ENCODE measurements at places on chromosomes 11 and 22.
A peak's percentile ranks its signal among the peaks of the same experiment; 100 is the strongest.

DNA sequence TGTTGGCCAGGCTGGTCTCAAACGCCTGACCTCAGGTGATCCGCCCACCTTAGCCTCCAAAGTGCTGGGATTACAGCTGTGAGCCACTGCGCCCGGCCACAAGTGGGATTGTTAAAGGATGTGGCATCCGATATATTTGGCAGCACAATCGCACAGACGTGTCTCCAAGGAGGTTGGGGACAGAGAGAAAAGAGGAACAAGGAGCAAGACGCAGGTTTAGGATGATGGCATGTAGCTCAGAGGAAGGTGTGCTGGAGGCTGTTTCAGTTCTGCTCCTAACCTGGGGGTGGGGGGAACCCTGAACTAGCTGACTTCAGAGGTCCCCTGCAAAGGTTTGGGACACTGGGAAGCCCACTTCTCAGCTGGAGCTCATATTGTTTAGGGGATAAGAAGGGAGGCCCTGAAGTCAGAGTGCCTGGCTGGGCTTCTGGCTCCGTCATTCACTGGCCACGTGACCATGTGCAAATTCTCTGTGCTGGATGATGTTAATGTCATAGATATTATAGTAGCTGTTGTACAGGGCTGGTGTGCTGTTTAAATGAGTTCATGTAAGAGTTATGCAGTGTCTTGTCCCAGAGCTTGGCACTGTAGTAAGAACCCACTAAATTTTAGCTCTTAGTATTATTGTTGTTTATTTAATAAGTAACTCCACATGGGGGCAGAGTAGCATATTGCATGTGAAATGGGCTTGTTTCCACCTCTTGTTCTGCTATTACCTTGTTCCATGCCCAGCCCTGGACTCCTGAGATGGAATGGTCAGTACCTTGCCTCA lies 129.7 kb downstream of the ST3GAL4 start:
- DNase-seq = no peak

GRCh38 chr11:44005063-44005701 lies 42.6 kb upstream of the ACCSL start:
- DNase-seq = no peak

DNA sequence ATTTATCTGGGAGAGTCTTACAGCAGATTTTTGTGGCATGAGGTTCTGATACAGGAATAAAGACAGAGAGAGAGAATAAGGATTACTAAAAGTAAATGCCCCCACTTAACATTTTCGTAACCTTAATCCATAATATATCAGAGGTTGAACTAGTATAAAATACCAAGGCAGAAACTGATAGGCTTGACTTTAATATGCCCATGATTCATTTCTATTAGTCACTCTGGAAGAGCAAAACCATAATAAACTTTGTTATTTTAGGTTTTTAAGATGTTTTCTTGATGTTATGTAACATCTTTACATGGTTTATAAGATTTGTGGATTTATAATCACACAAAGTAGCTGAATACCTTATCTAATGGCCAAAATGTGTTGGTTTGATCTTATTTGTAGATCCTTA lies 19.1 kb downstream of the GUCY1A2 start:
- no peak for DNase-seq

DNA sequence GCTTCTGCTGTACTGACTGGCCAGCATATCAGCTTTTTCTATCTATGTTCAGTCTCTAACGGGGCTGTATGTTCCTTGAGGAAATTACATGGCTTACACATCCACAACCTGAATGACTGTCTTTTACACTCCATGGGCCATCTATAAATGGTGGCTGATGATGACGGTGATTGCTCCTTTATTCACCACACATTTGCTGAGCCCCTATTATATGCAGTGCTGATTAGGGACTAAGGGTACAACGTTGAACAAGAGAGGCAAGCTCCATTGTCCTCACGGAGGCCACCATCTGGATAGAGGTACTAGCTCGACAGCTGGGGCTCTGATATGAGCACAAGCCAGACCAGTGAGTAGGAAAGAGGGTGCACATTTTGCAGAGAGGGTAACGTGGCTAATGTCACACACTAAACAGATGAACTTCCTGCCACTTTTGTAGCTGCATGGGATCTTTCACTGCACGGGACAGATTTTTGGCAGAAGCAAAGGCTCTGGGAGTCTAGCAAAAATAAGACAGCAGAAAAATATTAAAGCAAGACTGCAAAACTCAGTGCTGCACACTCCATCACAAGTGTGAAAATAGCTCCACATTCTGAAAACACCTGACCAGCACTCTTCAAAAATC lies 30.6 kb downstream of the DRD2 start:
- peak; percentile 29 for DNase-seq

GRCh38 chr22:31872209-31872608 lies 72.1 kb upstream of the YWHAH start:
- no peak for DNase-seq

GRCh38 chr11:34926831-34927132 lies 10.4 kb downstream of the PDHX start:
- peak; percentile 14 for DNase-seq

DNA sequence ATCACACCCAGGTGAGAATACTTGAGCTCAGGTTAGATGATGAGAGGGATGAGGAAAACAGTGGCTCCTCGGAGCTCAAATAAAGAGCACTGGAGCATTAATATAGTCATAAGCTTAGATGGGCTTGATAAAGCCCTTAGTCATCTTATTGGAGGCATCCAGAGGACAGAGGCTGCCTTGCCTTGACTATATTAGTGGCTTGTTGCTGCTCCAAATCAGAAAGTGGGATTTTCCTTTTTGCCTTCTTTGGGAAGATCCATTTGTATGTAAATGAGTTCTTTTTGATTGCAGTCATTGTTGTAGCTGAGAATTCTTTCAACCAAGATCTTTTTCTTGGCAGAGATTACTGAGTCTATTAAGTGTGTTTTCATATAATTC lies 18.9 kb downstream of the ADM start:
- no peak for DNase-seq

GRCh38 chr11:128894685-128895084 lies 3.5 kb downstream of the KCNJ5 start:
- peak; percentile 86 for DNase-seq

DNA sequence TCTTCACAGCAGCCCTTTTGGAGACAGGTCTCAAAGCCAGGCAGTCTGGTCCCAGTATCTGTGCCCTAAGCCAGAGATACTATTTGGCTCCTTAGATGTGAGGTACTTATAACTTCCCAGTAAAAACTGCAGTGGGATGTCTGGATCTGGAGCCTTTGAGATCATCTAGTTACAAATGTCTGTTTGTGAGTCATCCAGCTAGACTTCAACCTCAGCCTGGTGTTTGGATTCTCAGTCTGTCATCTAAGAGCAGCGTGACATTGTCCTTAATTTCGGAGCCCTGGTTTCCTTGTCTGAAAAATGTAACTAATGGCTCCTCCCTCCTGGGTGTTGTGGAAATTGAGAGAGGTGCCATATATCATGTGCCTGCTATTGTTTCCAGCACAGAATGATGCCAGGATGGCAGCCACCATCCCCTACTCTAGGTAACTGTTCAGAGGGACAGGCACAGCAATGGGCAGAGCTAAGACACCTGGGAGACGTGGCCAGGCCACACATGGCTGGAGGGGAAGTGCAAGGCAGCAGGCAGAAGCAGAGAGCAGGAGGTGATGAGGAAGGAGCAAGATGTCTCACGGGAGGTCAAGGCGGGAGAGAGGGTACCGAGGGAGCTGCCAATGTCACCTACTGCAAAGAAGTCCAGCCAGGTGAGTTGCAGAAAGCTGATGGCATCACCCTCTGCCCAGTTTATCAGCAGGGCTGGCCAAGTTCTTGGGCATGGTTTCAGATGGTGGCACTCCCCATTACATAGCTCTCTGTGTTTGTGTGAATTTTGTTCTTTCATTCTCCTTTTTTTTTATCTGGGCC lies 20.6 kb upstream of the ST3GAL4 start:
- no peak for DNase-seq

GRCh38 chr11:20374741-20375300 lies 11.3 kb downstream of the HTATIP2 start:
- no peak for DNase-seq

DNA sequence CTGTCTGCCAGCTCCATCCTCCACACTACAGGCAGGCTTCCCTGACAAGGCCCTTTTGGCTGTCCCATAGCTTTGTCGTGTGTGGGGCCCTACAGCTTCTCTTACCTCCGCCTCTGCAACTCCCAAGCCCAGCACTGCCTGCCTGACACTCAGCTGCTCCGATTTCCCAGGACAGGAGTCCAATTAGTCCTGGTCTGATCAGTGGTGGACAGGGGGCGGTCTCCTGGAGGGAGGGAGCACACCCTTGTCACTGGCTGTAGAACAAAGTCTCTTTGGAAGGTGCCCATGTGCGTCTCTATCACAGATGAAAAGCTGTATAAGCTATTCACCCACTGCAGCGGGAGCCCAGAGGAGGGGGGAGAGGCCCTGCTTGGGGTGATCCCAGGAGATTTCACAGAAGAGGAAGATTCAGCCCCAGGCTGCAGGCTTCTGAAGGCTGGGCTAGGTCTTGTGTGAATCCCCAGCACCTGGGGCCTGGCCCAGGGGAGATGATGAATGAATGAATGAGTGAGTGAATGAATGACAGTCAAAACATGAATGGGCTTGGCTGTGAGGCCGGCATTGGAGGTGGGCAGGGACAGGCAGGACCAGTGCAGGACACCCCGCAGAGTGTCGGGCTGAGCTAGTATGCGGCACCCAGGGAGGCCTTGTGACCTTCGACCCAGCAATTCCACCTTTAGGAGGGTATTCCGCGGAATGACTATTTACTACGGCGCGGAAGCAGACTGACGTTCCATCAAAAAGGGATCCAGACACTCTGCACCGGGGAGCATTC lies 142.4 kb downstream of the CACNA1I start:
- no peak for DNase-seq

GRCh38 chr22:39446239-39446721 lies 10.5 kb upstream of the MGAT3 start:
- DNase-seq = no peak

GRCh38 chr22:41863472-41863871 lies 30.6 kb downstream of the SREBF2 start:
- DNase-seq = no peak

DNA sequence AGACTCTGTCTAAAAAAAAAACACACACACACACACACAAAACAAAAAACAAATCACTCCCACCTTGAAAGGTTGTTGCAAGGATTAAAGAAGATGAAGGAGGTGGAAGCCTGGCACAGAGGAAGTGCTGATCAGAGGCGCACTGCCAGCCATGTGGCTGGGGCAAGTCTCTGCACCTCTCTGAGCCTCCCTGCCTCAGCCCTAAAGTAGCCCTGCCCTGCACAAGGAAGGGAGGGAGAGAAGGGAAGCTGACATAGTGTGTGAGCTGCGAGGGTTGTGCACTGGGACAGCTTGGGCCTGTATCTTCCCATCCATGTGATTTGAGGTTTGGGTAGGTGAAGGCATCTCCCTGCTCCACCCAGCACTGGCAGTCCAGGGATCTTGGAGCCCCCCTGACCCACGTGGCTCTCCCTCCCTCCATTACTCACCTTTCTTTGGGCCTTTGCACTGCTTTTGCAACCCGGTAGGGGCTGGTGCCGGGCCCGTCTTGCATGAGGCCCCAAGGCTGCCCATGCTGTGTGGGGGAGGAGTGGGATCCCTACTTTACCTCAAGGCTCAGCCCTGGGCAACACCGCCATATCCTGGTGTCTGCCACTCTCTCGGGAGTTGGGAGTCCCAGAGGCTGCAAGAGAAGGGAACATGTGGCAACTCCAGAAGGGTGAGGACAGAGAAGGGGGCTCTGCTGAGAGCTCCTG lies 30.5 kb downstream of the IFT27 start:
- DNase-seq = no peak

- DNase-seq = peak; percentile 60
Observed at GRCh38 chr11:123357990-123358827, 71.9 kb upstream of the GRAMD1B start.

GRCh38 chr11:92834296-92835020 lies 135.0 kb upstream of the MTNR1B start:
- DNase-seq = no peak

DNA sequence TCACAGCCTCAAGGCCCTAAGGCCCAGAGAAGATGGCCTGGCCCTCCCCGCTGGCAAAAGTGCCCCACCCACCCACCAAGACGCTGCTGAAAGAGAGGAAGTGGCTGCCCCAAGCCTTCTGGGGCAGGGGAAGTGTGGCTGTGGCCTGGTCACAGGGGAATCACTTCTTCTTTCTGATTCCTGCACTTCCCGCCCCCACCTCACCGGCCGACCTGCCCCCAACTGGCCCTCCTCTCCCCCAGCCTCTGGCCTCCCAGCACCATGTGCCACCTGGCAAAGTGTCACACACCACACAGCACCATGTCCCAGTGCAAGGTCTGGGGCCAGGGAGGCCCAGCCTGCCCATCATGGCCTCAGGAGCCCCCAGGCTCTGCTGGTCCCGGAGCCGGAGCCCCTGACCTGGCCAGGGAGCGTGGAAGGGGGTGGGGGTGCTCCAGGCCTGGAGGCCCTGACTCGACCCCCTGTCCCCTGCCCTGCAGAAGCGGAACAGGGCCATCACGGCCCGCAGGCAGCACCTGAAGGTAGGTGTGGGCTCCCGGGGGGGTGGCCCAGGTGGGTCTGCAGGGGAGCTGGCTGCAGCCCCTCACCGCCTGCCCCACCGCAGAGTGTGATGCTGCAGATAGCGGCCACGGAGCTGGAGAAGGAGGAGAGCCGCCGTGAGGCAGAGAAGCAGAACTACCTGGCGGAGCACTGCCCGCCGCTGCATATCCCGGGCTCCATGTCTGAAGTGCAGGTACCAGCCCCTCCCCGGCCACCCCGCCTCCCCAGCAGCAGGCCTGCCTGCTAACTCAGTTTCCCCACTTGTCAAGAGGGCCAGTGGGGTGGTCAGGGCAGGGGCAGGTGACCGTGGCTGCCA lies 1.4 kb downstream of the TNNI2 start:
- DNase-seq = no peak

DNA sequence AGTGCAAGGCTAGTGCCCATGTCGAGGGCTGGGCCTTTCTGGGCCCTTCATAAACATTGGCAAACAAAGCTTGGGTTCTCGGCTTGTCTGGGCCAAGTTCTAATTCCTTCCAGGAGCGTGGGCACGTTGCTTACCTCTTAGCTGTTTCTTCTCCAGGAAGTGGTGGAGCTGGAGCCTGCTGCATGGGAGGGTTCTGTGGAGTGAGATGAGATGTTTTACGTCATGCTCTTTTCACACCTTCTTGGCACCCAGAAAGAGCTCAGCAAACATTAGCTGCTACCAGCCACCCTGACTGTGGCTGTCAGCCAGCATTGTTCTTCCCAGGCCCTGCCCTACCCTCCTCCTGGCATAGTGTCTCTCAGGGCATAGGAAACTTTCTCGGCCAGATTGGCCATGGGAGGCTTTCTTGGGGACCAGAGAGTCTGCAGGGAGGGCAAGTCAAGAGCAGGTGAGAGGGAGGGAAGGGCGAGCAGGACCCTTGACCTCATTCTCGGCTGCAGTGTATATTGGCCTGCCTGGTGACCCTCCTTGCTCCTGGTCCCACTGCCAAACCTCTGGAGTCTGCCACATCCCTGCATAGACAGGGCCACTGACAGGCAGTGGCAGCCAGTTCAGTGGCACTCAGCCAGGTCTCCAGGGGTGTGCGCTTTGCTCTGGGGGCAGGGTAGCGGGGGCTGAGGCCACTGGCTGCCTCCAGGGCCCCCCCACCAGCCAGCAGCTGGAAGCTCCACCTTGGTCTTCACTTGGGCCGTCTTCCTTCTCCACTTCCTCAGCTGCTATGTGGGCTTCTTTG lies 98.8 kb downstream of the BCR start:
- peak; percentile 28 for DNase-seq

GRCh38 chr11:92340839-92341238 lies 116.2 kb downstream of the FAT3 start:
- DNase-seq = peak; percentile 6
